T-helper 2 cell (primary cell): ENCODE measurements at places on chromosomes 5 and 9.

- DNase-seq, result no peak
Observed at GRCh38 chr9:116066221-116066620, 87.4 kb upstream of the PAPPA start.

DNA sequence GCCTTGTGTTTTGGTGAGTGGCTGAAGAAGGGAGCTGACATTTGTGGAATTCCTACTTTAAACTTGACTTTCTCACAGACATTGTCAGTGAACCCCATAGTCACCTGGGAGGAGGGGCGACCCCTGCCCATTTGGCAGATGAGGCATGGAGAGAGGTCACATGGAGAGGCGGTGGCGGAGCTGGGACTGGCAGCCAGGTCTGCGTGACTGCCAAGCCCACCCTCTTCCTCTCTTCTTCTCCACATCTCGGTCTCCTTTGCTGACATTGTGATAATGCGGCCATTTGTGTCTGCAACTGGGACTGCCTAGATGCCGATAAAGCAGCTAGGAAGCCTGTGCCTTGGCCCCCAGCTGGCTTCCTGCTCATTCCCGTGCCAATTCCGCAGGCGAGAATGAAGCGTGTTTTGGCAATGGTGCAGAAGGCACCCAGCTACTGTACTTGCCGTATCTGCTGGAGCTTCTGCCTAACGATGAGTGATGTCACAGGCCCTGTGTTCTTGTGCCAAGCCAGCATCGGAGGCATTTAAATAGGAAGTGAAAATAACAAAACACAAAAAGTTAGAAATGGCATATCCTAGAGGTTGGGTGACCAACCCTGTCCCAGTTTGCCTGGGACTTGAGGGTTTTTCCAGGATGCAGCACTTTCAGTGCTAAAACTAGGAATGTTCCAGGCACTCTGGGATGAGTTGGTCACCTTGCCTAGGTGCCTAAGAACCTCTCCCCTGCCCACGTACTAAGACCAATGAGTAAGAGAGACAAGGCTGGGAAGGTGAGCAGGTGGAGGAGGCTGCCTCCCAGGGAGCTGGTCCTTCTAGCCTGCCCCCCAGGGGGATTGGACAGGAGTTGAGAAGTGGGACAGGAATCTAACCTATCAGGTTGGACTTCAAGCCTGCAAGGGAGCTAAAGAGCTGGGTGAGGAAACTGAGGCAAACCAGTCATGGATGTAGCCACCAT, 23.6 kb downstream of the OLFML2A start:
- DNase-seq, result no peak

DNA sequence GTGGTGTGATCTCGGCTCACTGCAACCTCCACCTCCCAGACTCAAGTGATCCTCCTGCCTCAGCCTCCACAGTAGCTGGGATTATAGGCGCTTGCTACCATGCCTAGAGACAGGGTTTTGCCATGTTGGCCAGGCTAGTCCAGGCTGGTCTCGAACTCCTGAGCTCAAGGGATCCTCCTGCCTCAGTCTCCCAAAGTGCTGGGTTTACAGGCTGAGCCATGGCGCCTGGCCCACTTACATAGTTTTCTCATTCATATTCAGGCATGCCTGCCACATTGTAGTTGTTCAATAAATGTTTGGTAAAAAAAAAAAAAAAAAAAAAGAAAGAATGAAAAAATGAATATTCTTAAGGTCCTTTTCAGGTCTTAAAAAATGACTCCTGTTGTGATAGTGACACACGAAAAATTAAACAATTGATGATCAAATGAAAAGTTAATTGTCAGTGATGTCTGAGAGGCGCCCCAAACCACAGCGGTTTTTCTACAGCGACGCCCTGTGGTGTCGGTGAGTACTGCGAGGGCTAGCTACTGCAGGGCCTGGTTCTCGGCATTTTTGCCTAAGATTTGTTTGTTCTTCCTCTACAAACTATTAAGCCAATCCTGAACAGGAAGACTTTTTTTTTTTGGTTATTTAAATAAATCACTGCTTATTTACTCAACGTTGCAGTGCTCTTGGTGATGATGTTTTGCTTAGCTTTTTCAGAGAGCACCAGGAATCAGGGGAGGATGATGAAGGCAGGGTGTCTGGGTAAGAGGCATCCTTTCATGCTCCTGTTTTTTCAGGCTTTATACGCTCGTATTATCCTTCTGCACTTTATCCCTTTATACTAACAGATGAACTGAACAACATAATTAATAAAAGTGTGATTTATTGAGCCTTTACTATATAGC, 67.0 kb upstream of the DPYSL3 start:
- no peak for DNase-seq

DNA sequence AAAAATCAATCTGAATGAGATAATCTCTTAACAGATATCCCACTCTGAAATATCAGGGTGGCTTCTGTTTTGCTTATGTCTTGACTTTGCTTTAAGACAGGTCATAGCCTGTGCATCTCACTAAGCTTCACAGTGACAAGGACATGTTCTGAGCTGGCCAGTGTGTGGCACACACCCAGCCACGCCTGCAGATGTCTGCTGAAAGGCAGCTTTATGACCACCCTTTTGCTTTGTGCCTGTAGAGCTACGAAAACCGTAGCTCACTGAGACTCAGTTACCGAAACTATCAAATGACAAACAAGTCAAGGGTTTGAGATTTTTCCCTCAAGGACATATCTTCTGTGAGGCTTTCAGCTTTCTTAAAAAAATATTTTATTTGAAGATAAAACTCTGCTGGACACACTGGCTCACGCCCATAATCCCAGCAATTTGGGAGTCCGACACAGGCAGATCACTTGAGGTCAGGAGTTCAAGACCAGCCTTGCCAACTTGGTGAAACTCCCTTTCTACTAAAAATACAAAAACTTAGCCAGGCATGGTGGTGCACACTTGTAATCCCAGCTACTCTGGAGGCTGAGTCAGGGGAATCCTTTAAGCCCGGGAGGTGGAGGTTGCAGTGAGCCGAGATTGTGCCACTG, 233.2 kb downstream of the SPATA31A1 start:
- DNase-seq, result no peak

GRCh38 chr9:6024035-6024554, 8.7 kb upstream of the RANBP6 start:
- peak; percentile 16 for DNase-seq
